ENCODE measurements at places on chromosomes 3 and 15.

GRCh38 chr3:115512565-115513415 is 110.5 kb upstream of the GAP43 start:
- no peak for DNase-seq

DNA sequence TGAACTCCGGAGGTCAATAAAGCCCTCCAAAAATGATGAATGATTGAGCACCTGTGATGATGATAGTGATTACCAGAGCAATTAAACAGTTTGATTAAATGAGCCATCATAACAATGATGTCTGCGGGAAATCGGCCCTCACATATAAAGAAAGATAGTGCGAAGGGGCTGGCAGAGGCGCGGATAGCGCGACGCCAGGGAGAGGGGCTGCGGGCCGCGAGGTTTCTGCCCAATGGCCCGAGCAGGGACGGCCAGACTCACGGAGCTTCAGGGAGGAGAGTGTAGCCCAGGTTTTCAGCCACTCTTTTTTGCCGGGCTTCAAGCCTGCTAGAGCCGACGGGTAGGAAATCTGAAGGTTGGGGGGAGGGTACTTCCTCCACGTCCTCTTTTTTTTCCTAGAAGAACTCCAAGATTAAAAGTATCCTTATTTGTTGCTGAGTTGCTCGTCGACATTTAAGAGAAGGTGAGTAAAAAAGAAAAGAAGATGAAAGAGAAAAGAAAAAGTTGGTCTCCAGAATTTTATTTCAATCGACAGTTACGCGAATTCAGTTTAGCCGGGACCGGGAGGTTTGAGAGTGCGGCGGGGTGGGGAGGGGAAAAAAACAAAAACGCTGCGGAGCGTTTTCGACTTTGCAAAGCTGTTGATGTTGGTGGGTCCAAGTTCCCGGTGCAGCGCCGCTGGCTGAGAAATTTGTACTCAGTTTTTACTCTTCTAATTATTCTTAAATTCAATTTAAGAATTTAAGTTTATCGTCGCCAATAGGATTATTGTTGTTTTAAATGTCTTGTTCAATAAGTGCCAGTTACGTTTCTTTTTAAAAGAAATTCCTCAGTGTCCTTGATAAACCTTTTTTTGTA is 2.2 kb upstream of the MEIS2 start:
- no peak for DNase-seq

DNA sequence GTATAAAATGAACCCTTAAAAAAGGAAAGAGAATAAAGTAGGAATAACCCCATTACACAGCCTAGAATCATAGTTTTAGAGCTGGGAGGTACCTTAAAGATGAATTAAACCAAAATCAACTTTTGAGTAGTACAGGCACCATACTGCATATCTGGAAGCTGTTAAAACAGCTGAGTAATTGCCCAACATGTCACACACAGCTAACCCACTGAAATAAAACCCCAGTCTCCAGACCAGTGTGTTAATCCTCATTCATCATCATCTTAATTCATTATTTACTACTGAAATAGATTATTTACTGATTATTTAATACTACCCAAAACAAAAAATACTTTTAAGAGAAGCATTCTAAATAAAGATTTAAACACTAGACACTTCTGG is 52.8 kb downstream of the GPR160 start:
- DNase-seq, result no peak

- DNase-seq, result no peak
Observed at GRCh38 chr3:8524656-8525399, 23.2 kb downstream of the LMCD1 start.

GRCh38 chr3:111767756-111768445 is 91.2 kb upstream of the PHLDB2 start:
- DNase-seq, result no peak

DNA sequence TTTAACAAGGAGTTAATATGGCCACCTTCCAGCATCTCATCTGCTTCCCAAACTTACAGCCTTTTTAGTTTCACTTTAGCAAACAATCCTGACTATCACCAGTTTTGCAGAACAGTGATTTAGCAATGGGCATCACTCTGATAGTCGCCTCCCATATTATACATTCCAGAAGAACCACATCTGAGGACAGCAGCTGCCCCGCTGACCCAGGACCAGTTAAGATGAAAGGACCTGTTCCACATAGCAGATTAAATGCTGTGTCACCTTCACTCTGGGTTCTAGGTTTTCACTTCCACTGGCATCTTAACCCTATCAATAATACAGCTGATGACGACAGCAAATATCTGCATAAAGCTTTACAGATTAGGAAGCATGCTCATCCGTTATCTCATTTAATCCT is 99.8 kb downstream of the TRIM69 start:
- no peak for DNase-seq

DNA sequence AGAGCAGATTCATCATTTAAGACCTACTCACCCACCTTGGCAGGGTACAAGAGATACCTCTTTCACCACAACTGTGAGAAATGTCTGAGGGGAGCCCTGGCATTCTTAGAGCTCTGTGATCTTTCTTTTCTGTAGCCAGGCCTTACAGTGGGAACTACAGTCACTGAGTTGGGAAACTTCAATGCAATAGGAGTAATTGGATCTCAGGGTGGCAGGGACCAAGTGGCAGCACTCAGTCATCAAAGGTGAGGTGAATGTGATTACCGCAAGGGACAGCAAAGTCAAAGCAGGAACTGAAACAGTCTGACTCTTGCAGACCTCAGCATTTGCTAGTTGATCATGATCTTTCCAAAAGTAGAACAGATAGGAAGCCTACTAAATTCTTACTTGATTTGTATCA is 7.2 kb upstream of the MCF2L2 start:
- no peak for DNase-seq

Data from activated naive CD4-positive, alpha-beta T cell (primary cell).